ENCODE measurements at places on chromosomes 11 and 22.

DNA sequence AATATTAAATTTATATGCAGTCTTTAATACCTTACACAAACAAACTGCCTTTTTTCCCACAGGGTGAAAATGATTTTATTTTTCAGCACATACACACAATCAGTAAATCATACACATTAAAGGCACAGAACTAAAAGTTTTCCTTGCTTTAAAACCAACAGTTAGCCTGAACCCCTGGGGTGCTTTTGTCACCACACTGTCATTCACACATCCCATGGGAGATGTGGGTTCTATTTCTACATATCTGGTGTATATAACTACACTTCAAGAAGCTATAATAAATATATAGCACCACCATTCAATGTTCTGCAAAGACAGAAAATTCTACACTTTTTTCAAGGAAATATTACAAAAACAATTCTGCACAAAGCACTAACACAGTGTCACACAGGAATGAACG lies 197.0 kb downstream of the GUCY1A2 start:
- H3K27ac ChIP-seq = no peak overlapping the region
- H3K36me3 ChIP-seq = no peaks in the 10 kb centered on the region
- no peak overlapping the region for H3K4me3 ChIP-seq
- no peaks in the 10 kb centered on the region for H3K27me3 ChIP-seq

GRCh38 chr11:105468154-105468553 lies 141.7 kb upstream of the GRIA4 start:
- no peaks in the 10 kb centered on the region for H3K36me3 ChIP-seq
- H3K4me1 ChIP-seq = peaks cover 13% of the 10 kb centered on the region

DNA sequence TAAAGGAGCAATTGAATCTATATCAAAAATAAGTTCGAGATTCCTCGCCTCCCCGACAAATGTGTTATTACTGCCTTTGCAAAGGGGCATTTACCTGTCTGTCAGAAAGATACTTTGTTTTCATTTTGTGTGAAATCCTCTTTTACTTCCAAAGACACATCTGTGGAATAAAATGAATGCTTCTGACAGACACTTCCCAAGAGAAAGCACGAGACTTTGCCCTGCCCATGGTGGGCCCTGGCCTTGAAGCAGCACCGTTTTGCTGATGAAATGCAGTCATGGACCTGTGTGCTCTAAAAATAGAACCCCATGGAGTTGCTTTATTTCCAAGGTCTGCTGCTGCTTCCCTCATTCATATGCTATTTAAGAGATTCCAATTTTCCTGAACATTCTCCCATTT lies 85.9 kb upstream of the USP47 start:
- peaks cover 15% of the 10 kb centered on the region for H3K27me3 ChIP-seq
- no peaks in the 10 kb centered on the region for H3K36me3 ChIP-seq
- H3K4me3 ChIP-seq = no peak overlapping the region
- no peak overlapping the region for H3K27ac ChIP-seq
- DNase-seq = no peak

- no peaks in the 10 kb centered on the region for H3K36me3 ChIP-seq
- no peaks in the 10 kb centered on the region for H3K27me3 ChIP-seq
- no peak overlapping the region for H3K27ac ChIP-seq
- no peak overlapping the region for H3K4me3 ChIP-seq
- H3K4me1 ChIP-seq = peaks cover 11% of the 10 kb centered on the region
- no peak for DNase-seq
Observed at GRCh38 chr22:42676059-42676607, 26.9 kb upstream of the CYB5R3 start.

DNA sequence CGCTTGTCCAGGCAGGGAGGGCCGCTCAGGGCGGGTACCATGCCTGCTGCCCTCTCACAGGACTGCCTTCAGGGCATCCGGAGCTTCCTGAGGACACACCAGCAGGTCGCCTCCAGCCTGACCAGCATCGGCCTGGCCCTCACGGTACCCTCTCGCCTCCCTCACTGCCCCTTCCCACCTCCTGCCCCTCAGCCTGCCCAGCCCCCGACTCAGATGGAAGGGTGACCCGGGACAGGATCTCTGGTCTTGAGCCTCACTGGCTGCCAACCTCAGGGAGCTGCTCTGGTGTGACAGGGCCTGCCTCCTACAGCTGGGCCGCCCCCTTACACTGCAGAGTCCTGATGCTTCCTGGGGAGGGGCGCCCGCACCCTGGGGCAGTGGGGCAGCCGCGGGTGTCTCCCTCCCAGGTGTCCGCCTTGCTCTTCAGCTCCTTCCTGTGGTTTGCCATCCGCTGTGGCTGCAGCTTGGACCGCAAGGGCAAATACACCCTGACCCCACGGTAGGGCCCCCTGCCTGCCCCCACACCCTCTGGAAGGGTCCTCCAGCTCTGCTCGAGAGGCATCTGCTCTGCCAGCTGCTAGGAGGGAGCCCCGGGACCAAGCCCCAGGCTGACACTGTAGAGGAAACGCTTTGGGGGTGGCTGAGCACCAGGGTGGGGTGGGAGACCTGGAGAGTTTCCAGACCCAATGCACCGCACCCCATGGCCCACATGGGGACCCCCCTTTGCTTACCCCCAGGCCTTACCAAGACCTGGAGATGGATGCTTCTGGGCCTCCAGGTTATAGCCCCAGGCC lies 14.6 kb downstream of the TSPAN32 start:
- no peaks in the 10 kb centered on the region for H3K4me1 ChIP-seq
- no peak overlapping the region for H3K4me3 ChIP-seq
- no peaks in the 10 kb centered on the region for H3K36me3 ChIP-seq
- no peak overlapping the region for H3K27ac ChIP-seq
- no peak for DNase-seq
- no peaks in the 10 kb centered on the region for H3K27me3 ChIP-seq

DNA sequence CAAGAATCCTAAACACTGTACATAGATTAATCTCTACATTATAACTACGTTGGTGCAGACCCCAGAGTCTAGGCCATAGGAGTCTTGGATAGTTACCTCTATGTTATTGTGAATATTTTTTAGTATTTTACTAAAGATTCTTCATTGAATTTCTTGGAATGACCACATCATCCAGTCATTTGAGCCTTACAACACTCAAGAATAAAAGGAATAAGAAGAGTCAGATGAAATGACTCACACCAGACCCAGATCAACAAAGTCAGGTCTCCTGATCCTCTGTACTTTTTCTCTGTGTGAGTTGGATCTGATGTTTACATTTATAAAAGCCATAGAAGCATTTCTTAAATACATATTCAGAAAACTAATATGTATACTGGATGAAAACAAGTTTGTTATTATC lies 179.2 kb upstream of the ARHGAP20 start:
- no peak for DNase-seq
- H3K27ac ChIP-seq = no peak overlapping the region
- H3K27me3 ChIP-seq = no peaks in the 10 kb centered on the region
- H3K4me3 ChIP-seq = no peak overlapping the region
- H3K4me1 ChIP-seq = no peaks in the 10 kb centered on the region

Measured in keratinocyte (primary cell).